Foreskin keratinocyte (primary cell): ENCODE measurements at places on chromosomes 16 and 17. TPM values are rescaled to one million over a fixed set of nuclear protein-coding genes. Genes with fewer than 3 reads are reported as not detected.

DNA sequence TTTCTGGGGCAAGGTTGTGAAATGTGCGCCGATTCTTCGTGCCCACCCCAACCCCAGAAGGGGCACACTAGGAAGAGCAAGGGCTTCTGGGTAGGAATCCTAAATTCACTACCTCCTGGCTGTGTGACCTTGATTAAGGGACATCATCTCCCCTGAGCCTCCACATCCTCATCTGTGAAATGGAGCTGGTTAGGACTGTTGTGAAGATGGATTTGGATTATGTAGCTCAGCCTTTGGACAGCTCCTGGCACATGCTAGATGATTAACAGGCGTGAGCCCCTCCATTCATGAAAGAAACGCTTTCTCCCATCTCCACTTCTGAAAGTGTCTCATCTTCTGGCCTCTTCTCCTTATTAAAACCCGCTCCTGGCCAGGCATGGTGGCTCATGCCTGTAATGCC is 65.3 kb upstream of the TMEM97 start:
- no peak for DNase-seq

DNA sequence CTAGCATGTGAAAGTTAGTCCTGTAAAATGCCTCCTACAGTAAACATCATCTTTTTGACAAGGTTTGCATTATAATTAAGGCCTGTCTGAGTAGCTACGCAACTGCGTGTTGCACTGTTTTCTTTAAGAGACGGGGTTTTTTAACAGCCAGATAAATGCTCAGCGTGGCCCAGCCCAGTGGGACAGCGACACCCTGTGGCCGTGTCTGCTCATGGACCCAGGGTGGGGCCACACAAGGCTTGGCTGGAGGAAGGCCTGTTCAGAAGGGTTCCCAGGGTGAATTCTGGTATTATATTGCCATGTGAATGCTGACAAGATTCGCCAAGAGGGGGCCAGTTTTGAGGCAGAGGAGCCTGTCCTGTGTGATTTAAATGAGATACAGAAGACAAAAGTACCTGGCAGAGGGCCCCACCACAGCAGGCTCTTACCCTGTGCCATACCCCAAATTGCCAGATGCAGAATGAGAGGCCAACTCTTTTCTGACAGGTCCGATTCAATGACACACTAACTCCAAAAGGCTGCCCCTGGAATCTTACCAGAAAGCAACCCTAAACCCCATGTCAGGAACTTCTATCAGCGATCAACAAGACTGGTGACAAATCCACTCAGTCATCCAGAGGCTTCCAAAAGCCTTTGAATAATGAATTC is 65.9 kb upstream of the IRX6 start:
- DNase-seq, result no peak

Gene TNK1
- 7.5 and 11.2 TPM in 2 replicates for total RNA-seq

GRCh38 chr17:16470265-16470664 is 21.7 kb downstream of the LRRC75A start:
- no peak for DNase-seq

DNA sequence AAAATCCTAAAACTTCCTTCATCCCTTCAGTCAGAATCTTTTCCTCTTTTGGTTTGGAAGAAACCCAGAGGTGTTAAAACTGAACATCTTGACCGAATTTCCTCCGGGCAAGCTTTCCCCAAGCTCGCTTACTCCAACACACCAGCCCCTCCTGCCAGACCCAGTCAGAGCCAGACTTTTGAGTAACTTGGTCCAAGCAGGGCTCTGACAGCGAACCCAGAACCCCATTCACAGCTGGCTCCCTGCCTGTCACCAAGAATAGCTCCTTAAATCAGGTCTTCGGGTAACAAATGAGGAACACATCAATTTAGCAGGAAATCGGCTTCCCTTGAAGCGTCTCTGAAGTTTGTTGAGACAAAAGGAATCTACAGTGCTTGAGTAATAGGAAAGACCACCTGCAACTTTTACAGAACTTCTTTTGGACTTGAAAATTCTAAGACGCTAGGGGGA is 27.3 kb downstream of the GAS7 start:
- no peak for DNase-seq

Gene KCTD13
- total RNA-seq, result 7.0 and 7.2 TPM in 2 replicates

- DNase-seq, result peak; percentile 27
These were observed at the start of gene CDH8 for GRCh38 chr16:62036101-62036801. TSS of gene CDH8 (minus strand) at chr16:62036438. CDS start at chr16:62021403, 15,035 bp downstream.

Gene NPIPA3
- total RNA-seq, result 4.0 and 5.1 TPM in 2 replicates

GRCh38 chr16:66714654-66715307 is 18.2 kb upstream of the CMTM4 start:
- peak; percentile 72 for DNase-seq

- DNase-seq, result peak; percentile 42
These were observed 12.1 kb downstream of the CUEDC1 start for GRCh38 chr17:57943140-57943539.

- no peak for DNase-seq
These were observed 17.8 kb downstream of the ST6GALNAC2 start for GRCh38 chr17:76567634-76568432.

Gene CCDC144A
- total RNA-seq, result 0.17 and 2.4 TPM in 2 replicates

GRCh38 chr16:11050944-11051343 is 106.6 kb downstream of the CLEC16A start:
- no peak for DNase-seq

GRCh38 chr17:81025065-81025740 is 9.7 kb upstream of the BAIAP2 start:
- no peak for DNase-seq

DNA sequence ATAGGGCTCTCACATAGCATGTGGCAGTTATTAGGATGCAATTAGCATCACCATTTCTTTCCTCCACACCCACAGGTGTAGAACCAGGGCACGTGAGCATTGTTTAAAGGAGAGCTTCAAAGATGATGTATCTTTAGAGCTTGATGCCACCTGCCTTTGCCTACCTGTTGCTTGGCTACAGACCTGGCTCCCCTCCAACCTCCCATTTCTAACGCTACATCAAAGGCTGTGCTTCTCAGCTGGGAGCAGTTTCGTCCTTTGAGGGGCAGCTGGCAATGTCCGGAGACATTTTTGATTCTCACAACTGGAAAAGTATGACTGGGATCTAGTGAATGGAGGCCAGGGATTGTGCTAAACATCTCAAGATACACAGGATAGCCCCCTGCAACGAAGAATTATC is 78.5 kb upstream of the CLEC3A start:
- DNase-seq, result no peak

DNA sequence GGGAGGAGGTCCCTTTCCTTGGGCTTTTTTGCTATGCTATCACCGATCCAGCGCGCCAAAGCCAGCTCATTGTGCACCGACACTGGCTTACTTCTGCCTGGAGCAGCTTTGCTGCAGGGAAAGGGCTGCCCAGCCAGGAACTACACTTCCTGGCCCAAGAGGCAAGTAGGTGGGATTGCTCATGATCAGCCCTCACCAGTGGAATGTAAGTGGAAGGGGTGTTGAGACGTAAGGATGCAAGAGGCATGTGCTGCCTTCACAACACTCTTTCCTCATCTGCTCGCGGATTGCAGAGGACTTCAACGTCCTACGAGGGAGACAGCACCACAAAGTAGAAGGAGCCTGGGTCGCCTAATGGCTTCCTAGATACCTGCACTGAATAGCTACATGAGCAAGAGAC is 104.3 kb upstream of the FOXF1 start:
- DNase-seq, result no peak

Gene HOXB7
- total RNA-seq, result 0.28 and 0.54 TPM in 2 replicates

Gene MSI2
- 18.4 and 18.8 TPM in 2 replicates for total RNA-seq

DNA sequence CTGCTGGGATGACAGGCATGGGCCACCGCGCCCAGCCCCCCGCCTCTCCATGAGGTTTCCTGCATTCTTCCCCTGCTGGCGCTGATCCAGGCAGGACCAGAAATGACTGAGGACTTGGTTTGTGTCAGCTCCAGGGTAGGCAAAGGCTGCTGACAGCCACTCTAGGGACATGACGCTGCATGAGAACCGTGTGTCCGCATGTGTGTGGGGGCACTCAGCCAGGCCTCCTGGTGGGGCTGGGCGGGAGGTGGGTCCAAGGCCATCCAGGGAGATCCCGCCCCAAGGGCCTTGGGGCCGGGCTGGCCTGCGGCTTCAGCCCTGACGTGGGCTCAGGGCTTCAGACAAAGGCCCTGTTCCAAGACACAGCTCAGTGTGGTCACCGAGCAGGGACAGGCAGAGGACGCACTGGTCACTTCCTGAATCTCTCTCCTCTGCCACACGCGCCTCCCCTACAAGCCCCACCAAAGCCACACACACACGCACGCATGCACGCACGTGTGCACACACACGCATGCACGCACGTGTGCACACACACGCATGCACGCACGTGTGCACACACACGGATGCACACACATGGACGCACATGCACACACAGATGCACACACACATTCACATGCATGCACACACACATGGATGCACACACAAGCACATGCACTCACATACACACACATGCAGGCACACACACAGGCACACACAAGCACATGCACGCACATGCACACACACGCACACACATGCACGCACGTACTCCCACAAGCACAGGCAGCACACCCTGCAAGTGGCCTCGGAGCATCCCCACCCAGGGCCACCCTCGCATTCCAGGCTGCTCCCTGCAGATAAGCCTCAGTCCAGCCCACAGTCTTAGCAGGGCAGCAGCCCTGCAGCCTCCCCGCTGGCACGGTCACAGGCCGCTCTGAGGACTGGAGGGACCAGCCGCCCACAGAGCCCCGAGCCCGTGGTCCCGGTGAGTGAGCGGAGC is 5.3 kb upstream of the TMEM204 start:
- DNase-seq, result no peak

- no peak for DNase-seq
These were observed 13.7 kb downstream of the KRABD2 start for GRCh38 chr17:8362651-8363332.

DNA sequence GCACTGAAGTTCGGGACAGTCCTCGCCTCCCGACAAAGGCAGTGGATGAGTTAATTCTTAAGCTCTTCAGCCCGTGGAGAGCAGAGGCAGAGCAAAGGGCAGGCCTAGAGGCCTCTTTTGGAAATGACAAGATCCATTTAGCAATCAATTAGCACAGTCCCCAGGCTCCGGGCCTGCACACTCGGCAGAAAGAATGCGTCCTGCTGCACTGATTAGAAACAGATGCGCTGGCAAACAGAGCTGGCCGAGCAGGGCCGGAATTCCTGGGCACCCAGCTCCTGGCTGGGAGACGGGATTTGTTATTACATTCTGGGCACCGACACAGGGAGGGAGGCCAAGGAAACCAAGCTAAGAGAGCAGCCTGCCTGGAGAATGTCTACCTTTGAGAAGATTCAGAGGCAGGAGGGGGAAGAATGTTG is 162.9 kb downstream of the COPRS start:
- DNase-seq, result no peak

- no peak for DNase-seq
These were observed 501 bp upstream of the AP2B1 start for GRCh38 chr17:35586569-35587073.
